ENCODE measurements at places on chromosomes 1 and 21.
A peak's percentile ranks its signal among the peaks of the same experiment; 100 is the strongest.

GRCh38 chr1:151939779-151940178 lies 30.5 kb upstream of the THEM4 start:
- DNase-seq = no peak

GRCh38 chr1:113156368-113156767 lies 83.4 kb downstream of the LRIG2 start:
- DNase-seq = no peak

DNA sequence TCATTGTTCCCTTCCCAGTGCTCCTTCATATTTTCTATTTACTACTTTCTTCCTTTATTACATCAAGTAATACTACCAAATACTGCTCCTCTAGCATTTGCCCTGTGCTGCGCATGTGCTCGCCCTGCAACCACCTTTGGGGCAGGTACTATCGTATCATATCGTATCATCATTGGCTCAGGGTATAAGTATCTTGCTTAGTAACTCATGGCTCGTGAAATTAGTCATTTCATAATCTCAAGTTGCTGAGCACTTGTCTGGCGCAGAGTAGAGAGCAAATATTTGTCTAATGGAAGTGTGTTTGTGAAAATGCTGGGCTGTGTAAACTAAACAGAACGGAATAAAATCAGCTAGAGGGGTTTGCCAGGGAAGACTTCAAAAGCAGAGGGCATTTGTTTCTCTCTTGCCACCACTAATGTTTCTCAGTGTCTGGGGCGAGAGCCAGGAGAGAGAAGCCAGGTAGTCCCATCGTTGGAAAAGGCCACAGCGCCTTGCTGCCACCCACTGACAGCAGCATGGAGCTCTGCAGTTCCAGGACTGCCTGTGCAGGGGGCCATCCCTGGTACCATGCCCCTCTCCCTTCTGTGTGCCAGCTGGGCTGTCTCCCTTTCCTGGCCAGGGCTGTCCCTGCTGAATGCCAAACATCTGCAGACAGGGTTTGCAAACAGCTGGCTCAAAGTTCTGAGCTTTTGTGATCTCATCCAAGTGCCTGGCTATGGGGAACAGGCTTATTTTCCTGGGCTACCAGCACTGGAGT lies 20.0 kb upstream of the CPT2 start:
- no peak for DNase-seq

GRCh38 chr1:55164906-55165305 lies 50.3 kb downstream of the USP24 start:
- DNase-seq = no peak

- DNase-seq = no peak
Measured at GRCh38 chr1:193762236-193762635, 575.8 kb upstream of the B3GALT2 start.

DNA sequence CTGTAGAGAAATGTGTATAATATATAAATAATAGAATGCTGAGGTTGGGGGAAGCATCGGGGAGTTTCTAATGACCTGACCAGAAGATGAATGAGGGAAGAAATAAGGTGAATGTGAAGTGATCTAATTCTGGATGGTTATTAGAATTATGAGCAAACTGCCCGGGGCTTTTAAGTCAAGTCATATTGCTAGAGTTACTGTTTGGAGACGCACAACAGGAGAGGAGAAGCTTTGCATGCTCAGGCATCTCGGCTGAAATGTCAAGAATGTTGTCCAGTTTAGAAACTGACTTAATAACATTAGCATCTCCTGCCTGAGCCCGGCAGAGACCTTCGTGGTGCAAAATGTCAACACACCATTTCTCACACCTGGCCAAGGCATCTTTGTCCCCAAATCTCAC lies 119.1 kb downstream of the RRAGC start:
- no peak for DNase-seq

DNA sequence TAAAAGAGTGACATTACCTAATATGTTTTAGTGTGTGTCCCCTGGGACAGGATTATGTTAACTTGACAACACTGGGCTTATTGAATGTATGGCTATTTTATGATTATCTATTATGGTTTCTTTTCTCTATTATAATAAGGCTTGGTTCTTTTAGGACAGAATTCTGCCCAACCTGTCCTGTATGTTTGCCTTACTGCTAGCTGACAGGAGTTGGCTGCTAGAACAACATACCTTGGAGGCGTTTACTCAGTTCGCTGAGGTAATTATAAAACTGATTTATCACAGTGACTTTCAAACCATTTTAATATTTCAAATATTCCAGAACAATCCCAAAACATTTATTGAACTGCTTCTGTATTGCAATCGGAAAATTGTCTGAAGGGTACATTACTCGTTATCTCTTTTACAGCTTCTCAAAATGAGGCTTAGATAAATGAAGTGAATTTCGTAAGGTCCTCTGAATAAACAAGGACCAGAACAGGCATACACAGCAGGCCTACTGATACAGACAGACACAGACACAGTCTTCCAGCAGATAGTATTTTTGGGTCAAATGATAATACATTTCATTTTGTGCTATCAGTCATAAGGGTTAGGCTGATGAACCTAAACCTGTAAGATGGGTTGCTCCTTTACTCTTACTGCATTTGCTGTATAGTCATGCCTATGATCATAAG lies 44.2 kb downstream of the SCYL3 start:
- no peak for DNase-seq

GRCh38 chr1:36576551-36577110 lies 93.9 kb upstream of the CSF3R start:
- DNase-seq = no peak

- DNase-seq = no peak
Measured at GRCh38 chr1:55054396-55054795, 15.0 kb downstream of the PCSK9 start.

DNA sequence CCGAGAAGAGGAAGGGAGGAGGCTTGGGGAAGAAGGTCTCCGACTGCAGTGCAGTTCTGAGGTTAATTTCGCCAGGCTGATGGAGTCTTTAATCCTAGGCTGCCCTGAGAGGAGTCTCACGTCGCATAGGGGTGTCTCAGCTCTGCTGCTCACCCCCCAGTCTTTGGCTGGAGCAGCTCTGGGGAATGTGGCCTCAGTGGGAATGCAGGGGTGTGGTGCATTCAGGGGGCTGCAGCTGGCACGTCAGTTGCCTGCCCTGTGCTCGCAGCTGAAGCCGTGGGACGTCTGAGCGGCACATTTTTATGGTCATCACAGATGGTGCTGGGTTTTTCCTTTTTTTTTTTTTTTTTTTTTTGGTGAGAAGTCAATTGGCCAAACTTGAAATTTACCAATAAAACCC lies 38.2 kb downstream of the ACTN2 start:
- DNase-seq = no peak

DNA sequence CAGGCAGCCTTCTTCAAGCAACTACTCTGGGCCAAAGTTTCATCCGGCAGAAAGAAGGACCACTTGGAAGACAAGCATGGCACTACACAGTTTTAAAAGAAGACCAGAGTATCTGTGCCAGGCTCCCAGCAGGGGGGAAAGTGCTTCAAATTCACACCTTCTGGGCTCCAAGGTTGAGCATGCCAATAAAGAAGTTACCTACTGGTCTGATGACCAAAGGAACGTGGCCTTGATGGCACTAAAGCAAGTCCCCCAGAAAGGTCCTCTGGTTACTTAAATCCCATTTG lies 73.5 kb downstream of the CD46 start:
- no peak for DNase-seq

DNA sequence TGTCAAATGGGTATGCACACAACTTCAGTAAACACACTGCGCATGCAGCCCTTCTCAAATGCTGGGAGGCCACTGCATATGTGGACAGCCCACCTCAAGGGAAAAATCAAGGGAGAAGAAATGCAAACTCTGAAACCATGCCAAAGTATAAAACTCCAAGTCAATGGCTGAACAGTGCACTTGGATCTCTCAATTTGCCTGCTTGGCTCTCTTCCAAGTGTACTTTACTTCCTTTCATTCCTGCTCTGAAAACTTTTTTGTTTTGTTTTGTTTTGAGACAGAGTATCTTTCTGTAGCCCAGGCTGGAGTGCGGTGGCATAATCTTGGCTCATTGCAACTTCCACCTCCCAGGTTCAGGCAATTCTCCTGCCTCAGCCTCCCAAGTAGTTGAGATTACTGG lies 18.8 kb upstream of the COP1 start:
- DNase-seq = no peak

GRCh38 chr1:29519788-29520110 lies 283.4 kb downstream of the PTPRU start:
- no peak for DNase-seq

GRCh38 chr21:41321211-41321907 lies 4.8 kb downstream of the FAM3B start:
- no peak for DNase-seq

- no peak for DNase-seq
Measured at GRCh38 chr21:32143241-32143939, 135.5 kb downstream of the MIS18A start.

GRCh38 chr1:192003295-192004077 lies 154.8 kb upstream of the RGS18 start:
- DNase-seq = no peak

GRCh38 chr1:112358061-112358770 lies 37.8 kb upstream of the CTTNBP2NL start:
- no peak for DNase-seq

DNA sequence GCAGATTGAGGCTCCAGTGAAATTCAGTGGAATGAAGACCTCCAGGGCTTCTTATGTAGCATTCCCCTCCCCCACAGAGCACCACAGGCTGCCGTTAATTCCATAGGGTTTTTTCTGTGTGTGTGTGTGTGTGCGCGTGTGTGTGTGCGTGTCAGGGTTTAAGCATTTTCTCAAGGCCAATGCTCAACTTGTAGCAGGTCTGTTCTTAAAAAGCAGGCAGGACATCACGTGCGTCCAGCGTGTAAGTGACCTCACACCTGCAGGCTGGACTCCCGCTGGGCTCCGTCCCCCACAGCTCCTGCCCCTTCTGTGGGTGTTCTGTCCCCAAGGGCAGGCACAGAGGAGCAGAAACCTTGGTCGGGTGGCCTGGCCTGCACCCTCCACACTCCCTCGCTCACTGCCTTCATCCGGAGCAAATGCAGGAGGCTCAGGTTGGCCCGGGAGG lies 5.3 kb downstream of the PRDM16 start:
- DNase-seq = no peak

DNA sequence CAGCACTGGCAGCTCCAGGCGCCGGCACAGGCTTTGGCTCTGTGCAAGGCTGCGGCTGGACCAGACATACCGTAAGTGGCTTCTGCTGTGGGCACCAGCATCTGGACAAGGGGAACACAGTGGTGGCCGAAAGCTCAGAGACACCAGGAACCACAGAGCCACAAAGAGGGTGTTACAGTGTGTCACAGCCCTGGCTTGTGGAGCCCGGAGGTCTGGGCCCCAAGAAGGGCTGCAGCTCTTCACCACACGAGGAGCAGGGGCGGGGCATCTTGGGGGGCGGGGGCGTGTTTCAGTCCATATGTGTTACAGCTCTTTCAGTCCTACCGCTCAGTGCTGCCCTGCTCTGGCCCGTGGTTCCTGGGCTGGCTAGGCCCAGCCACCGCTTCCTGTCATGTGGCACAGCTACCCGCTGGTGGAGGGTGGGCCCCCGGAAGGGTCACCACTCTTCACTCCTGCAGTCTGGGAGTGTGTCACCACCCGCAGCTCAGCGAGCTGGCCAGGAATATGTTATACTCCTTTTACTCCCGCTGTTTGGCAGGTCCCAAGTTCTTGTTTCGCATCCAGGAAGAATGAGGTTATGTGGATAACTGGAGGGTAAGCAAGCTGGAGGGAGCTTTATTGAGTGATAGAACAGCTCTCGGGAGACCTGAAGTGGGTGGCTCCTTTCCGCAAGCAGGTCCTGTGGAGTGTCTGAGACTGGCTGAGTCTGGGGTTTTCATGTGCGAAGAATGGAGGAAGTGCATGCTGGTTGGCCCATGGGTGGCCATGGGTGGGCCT lies 3.3 kb upstream of the LSM10 start:
- DNase-seq = peak; percentile 16

DNA sequence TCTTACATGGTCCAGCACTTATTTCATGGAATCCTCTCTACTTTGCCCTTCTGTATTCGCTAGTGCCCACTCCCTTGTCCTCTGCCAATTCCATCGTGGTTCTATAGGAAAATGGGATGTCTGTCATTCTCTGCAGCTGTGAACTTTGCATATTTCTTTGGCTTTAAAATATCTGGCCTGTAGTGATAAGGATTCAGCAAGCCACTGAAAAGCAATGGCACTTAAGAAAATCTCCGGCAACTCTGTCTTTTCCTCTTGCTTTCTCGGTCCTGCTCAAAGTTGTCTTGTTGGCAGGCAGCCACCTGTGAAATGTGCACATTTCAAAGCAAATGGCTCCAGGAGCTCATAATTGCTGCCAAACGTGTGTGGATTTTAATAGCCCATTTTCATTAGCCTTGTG lies 91.8 kb downstream of the CHD1L start:
- DNase-seq = no peak

DNA sequence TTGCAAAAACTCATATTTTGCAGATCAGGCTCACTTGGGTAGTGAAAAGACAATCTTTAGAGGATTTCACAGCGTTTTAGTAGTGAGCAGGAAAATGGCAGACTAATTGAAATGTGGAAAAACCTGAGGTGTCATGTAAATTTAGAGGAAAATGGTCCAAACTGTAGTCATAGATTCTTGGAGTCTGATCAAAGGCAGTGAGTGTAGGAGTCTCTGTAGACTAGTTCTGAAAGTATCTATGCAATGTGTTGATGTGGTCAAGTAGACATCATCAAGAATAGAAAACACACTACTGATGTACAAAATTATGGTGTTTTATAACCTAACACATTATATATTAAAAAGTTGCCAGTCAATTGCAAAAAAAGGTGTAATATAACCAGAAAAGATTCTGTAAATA lies 143.2 kb upstream of the C1orf105 start:
- DNase-seq = no peak

- no peak for DNase-seq
Measured at GRCh38 chr21:42681296-42682206, 28.1 kb downstream of the PDE9A start.

GRCh38 chr1:171220581-171221054 lies 27.7 kb upstream of the FMO1 start:
- no peak for DNase-seq

DNA sequence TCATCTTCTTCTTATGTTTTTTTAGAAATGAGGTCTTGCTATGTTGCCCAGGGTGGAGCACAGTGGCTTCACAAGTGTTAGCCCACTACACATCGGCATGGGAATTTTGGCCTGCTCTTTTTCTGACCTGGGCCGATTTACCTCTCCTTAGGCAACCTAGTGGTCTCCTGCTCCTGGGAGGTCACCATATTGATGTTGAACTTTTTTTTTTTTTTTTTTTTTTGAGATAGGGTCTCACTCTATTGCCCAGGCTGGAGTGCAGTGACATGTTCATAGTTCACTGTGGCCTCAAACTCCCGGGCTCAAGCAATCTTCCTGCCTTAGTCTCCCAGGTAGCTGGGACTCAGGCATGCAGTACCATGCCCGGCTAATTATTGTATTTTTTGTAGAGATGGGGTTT lies 7.5 kb downstream of the AK2 start:
- DNase-seq = no peak

GRCh38 chr1:938711-939489 lies 15.2 kb downstream of the SAMD11 start:
- DNase-seq = no peak

GRCh38 chr1:18126616-18127015 lies 19.0 kb downstream of the IGSF21 start:
- no peak for DNase-seq
